Smooth muscle cell of the brain vasculature (primary cell): ENCODE measurements at places on chromosomes 3 and 15.

GRCh38 chr15:70575231-70576226 is 187.8 kb downstream of the UACA start:
- no peak for DNase-seq

GRCh38 chr15:25710184-25710583 is 152.9 kb downstream of the ATP10A start:
- no peak for DNase-seq

GRCh38 chr15:82830427-82831173 is 21.2 kb downstream of the WHAMM start:
- DNase-seq: no peak

- DNase-seq: no peak
Measured at GRCh38 chr3:149514471-149514870, 40.0 kb downstream of the TM4SF4 start.

GRCh38 chr15:67165254-67166253 is 88.9 kb downstream of the AAGAB start:
- DNase-seq: peak; percentile 90

DNA sequence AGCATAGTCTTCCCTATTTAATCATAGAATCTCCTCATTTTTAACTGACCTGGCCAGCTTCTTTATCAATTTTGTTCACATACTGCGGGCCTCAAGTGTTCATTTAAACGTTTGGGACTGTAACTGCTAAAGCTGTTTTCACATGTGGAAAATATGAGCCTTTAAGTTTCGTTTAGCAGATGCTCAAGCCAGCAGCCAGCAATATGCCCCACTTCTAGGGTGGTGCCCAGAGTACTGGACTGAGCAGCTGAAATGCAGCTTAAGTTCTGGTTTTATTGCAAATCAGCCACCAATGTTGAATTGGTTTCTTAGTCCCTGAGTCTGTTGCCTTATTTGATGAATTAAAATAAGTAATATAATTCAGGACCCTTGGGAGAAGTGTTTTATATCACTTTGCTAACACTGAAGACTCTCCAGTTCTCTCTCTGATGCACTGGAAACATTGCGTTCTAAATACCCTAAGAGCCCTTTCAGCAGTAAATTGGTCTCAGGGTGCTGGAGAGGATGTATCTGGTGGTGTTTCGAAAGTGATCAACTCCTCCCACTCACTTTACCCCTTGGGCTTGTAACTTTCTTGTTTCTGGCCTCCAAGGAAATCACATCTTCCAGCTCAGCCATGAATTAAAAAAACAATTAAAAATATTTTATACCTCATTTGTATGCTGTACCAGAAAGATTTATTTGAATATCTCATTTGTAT is 61.7 kb downstream of the B3GALNT1 start:
- DNase-seq: no peak

GRCh38 chr3:126888186-126888760 is 94.6 kb upstream of the PLXNA1 start:
- DNase-seq: no peak

GRCh38 chr3:185279587-185280138 is 25.8 kb upstream of the EHHADH start:
- DNase-seq: no peak

DNA sequence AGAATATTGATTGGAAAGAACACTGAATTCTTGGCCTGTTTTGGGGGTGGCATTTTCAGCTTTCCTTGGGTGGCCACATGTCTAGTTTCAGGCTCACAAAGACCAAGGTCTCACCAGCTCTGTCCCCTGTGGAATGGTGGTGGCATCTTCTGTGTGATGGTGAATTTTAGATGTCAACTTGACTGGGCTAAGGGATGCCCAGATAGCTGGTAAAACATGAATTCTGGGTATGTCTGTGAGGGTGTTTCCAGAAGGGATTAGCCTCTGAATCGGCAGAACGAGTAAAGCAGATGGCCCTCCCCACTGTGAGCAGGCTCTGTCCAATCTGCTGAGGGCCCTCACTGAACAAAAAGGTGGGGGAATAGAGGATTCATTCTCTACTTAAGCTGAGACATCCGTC is 34.4 kb upstream of the MYZAP start:
- DNase-seq: no peak

- no peak for DNase-seq
Measured at GRCh38 chr3:122936986-122937385, 90.6 kb downstream of the SEMA5B start.

DNA sequence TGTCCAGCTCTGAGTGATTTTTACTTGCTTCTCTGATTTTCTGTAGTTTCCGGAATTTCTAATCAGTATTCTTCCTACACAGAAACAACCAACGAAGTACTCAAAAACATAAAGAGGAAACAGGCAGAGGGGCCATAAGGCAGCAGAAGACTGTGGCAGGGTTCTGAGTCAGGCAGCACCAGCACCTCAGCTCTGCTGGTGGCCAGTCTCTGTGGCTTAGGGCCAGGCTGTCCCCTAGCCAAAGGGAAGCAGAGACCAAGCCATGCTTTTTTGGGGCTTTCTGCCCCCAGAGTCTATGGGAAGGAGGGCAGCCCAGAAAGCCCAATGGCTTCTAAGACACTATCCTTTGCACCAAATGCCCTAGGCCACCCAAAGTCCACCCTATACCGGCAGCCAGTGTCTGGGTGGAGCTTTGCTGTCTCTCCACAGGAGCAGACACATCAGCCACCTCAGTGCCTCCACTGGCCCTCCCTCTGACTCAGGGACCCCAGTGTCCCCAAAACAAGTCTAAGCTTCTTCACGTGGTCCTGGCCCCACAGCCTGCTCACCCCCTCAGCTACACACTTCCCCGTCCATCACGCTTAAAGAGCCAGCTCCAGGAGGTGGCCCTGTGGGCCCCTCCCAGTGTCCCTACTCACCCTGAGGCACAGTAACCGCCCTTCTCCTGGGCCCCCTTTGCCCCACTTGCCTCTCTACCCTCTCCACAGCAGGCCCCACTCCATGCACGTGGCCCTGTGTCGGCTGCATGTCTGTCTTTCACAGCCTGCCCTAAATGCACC is 46.2 kb downstream of the CCDC12 start:
- no peak for DNase-seq

GRCh38 chr15:41825572-41826535 is 2.0 kb upstream of the JMJD7 start:
- no peak for DNase-seq

DNA sequence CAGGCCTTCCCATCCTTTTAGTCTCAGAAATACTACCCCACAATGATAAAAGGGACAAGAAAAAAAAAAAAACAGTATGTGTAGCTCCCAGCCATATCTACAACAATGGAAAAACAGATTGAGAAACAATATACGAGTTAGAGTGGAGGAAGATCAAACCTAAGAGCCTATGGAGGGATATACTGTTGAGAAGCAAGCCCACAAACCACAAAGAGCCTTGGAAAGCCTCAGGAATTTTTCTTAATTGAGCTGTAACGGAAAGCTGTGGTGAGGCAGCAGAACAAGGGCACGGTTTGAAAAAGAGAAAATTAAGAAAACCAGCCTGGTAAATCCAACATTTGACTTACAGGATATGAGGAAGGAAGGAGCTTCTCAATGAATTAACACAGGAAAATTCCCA is 21.4 kb downstream of the KPNA1 start:
- no peak for DNase-seq

- no peak for DNase-seq
Measured at GRCh38 chr3:157594413-157594812, 91.2 kb upstream of the VEPH1 start.

- no peak for DNase-seq
Measured at GRCh38 chr15:78440375-78441373, 2.7 kb downstream of the IREB2 start.

GRCh38 chr3:114319453-114319852 is 25.6 kb downstream of the TIGIT start:
- DNase-seq: peak; percentile 13

DNA sequence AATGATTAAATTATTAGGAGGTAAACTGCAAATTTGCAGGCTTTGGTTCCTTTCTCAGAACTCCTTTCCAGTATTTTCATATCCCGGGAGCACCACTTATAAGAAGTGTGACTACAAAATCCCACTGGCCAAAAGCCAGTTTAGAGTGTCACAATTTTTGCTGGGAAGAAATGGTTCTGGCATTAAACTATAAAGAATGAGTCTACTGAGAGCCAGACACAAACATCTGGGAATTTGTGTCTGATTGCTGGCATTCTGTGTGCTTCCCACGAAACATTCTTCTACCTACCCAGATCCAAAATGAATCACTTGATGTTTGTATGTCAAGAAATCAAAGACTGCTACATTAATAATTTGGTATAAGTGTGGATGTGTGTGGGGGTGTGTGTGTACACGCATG is 82.8 kb downstream of the DUT start:
- no peak for DNase-seq

- no peak for DNase-seq
Measured at GRCh38 chr15:58584789-58585461, 153.1 kb downstream of the LIPC start.
